ENCODE measurements at places on chromosomes 5 and 9.

GRCh38 chr5:71460693-71461092, 5.2 kb downstream of the BDP1 start:
- no peak for DNase-seq

GRCh38 chr5:142847898-142848790, 78.0 kb downstream of the ARHGAP26 start:
- peak; percentile 34 for DNase-seq

GRCh38 chr5:133527311-133527710, 85.0 kb downstream of the FSTL4 start:
- no peak for DNase-seq

DNA sequence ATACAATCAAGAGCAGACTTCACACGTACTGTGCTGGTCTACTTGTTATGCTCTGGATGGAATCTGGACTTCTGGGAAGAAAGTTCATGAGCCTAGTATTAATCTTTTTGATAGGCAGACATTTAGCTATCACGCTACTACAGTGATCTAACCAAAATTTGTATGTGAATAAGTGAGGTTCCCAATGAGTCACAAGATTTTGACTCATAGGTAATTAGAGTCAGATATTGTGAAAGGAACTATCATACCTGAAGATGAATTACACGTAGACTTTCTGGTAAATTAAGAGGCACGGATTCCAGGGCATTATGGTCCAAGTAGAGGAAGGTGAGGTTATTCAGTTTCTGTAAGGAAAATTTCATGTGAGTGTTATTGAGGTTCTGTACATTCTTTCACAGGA, 18.4 kb downstream of the OGN start:
- no peak for DNase-seq

DNA sequence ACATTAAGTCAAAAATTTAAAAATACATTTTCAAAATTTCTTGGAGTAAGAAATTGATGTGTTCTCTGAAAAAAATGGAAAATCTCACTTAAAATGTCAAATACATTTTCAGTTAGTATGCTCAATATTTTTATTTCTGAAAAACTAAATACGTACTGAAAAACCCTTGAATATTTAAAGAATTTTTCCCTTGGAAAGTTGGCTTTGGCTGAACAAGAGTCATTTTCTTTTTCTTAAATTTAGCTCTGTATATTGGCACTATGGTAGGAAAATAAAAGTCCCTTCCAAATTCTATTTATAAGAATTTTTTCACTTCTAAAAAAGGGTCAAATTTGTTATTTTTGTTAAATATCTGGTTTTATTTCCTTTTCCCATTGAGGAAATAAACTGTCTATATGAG, 29.0 kb upstream of the CDH18 start:
- no peak for DNase-seq

GRCh38 chr5:111227801-111228200, 3.6 kb downstream of the CAMK4 start:
- no peak for DNase-seq

GRCh38 chr9:121694600-121694999, 43.2 kb downstream of the DAB2IP start:
- no peak for DNase-seq

DNA sequence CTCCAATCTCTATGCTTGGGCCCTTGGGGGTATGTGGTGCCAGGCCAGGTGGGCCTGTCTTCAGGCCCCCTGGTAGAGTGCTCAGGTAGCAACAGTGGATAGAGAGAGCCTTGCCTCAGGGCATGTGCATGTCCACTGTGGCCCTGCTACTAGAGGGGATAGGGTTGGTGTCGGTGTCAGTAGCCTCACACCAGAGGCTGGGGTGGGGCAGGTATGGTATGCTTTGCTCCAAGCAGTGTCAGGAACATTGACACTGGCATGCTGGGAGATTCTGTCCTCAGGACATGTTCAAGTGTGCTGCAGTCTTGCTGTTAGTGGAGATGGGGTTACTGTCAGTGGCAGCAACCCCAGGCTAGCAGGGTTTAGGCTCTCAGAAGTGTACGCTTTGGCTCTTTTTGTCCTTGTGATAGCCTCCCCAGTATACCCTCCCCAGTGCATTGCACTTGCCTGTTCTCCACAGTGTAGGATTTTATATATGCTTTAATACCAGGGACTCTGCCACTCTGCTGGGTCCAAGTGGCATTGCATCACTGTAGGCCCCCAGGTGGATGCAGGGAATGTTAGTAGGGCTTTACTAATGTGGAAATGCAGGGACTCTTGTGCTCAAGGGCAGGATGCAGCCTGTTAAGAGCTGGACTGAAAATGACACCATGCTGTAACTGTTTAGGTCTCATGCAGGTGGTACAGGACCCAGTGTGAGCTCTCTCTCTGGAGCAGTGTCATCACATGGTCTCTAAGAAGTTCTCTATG, 21.6 kb downstream of the RIC1 start:
- DNase-seq: no peak

- no peak for DNase-seq
Observed at GRCh38 chr9:85114799-85115198, 445.3 kb downstream of the NTRK2 start.

DNA sequence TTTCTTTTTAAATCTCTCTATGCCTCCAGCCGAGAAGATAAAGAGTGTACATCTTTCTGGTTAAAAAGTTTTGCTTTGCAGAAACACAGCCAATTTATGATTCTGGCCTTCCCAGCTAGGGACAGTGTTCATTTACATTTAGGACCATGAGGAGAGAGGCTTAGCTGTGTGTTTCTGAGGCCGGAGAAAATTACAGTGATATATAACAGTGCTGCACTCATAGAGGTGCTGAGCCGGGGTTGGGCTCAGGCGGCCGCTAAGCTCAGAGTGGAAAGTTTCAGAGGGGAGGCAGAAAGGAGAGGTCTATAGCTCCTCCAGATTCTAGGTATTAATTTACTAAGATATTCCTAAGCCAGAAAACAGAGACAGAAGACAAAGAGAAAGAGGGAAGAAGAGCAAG, 37.0 kb upstream of the LCP2 start:
- DNase-seq: no peak

- DNase-seq: peak; percentile 44
Observed at GRCh38 chr5:78887384-78888118, 97.6 kb downstream of the ARSB start.

- no peak for DNase-seq
Observed at GRCh38 chr9:95049761-95050160, 267.7 kb downstream of the FANCC start.

Measured in hematopoietic multipotent progenitor cell treated with erythropoietin and hydrocortisone succinate and interleukin-3 and kit ligand, for 4 days (in vitro differentiated cells).